Inflammatory macrophage treated with lipopolysaccharide for 1 hour (primary cell): ENCODE measurements at places on chromosomes 2 and 18.

DNA sequence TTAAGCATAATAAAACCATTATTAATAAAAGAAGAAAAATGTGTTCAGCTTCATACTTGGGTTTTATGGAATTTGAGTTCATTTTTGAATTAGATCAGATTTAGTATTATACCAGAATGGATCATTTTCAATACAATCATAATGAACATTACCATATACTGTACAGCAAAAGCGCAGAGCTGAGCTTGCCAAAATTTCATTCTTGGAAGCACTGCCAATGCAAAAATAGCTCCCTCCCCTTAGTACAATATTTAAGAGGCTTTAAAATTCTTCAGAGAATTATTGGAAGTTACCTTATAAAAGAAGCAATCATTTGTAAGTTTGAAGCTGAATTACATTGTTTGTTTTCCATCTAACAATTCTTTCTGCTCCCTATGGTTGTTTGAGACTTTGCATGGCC is 938.1 kb upstream of the SLC39A10 start:
- DNase-seq = no peak

GRCh38 chr2:62597323-62597722 is 91.3 kb upstream of the TMEM17 start:
- no peak for DNase-seq

- no peak for DNase-seq
These were observed 150.9 kb downstream of the ATAD2B start for GRCh38 chr2:23776021-23776420.

- DNase-seq = no peak
These were observed 22.4 kb downstream of the LHCGR start for GRCh38 chr2:48733067-48733503.

- no peak for DNase-seq
These were observed 54.7 kb upstream of the NT5C1B start for GRCh38 chr2:18644115-18644462.

DNA sequence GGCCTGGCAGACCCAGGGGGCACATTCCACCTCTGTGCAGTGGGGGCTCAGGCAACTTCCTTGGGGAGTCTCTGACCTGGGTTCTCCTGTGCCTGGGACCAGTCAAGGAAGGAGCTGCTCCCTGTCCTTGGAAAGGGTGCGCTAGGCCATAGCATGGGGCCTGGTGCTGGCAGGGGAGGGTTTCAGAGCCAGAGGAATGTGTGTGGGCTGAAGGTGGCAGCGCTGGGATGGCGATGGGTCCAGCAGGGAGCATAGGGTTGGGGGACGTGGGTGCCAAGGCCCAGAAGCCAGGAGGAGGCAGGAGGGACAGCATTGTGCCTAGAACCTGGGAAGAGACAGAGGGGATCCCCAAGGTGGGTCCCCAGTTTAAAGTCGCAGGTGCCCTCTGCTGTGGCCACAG is 66.3 kb upstream of the TUBA3E start:
- DNase-seq = no peak

GRCh38 chr2:148646231-148646559 is 1.6 kb downstream of the EPC2 start:
- no peak for DNase-seq

GRCh38 chr2:184444217-184444616 is 154.1 kb upstream of the ZNF804A start:
- no peak for DNase-seq

DNA sequence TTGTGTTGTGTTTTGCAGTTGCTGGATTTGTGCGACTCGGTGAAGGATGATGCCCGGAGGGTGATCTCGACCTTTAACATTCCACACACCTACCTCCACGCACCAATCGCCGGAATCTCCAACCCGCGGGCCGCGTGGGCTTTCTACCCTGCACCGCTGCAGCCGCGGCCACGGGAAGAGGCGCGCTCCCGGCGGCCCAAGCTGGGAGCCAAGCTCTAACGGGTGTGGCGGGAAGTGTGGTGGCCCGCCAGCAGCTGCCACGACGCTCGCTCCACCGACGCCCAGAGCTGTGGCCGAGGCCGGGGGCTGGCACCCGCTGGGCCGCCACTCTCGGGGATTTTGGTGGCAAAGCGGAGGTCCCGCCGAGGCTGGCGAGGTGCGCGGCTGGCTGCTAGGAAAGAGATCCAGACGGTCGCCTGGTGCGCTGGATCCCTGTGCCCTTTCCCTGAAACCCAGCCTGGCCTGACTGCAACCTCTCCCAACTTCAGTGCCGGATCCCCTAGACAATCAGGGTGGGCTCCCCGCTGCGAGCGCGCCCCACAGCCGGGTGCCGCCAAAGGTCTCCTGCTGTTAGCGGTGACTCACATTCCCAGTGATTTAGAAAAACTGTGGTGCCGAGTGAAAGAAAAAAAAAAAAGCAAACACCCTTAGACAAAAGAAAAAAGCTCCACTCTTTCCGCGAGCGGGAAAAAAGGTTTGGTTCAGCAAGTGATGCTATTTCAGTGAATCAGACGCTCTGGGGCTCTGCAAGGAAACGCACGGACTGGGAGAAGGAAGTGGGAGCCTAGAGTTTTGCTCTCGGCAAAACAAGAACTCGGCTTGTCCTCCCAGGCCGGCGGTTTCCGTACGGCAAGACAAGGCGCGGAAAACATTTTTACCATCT is 2.9 kb upstream of the BCL2L11 start:
- peak; percentile 60 for DNase-seq

- DNase-seq = peak; percentile 81
These were observed 3.0 kb upstream of the IL1RN start for GRCh38 chr2:113124181-113124961.

GRCh38 chr2:170235860-170236679 is 58.1 kb downstream of the MYO3B start:
- peak; percentile 9 for DNase-seq

DNA sequence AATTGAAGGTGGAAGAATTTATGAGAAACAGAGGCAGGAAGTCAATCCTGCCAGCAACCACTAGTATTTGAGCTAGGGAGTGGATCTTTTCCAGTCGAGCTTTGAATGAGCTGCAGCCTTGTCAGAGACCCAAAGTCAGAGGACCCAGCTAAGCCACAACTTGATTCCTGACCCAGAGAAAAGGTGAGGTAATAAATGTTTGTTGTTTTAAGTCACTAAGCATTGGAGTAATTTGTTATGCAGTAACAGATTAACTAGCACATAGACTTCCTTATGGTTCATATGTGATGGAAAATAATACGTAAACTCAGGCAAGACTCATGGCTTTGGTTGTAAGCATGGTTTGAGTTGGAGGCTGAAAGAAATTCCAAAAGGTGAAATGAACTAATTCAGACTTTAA is 21.6 kb downstream of the EFEMP1 start:
- DNase-seq = no peak

- DNase-seq = no peak
These were observed 235.1 kb downstream of the SEPTIN10 start for GRCh38 chr2:109378682-109379081.

DNA sequence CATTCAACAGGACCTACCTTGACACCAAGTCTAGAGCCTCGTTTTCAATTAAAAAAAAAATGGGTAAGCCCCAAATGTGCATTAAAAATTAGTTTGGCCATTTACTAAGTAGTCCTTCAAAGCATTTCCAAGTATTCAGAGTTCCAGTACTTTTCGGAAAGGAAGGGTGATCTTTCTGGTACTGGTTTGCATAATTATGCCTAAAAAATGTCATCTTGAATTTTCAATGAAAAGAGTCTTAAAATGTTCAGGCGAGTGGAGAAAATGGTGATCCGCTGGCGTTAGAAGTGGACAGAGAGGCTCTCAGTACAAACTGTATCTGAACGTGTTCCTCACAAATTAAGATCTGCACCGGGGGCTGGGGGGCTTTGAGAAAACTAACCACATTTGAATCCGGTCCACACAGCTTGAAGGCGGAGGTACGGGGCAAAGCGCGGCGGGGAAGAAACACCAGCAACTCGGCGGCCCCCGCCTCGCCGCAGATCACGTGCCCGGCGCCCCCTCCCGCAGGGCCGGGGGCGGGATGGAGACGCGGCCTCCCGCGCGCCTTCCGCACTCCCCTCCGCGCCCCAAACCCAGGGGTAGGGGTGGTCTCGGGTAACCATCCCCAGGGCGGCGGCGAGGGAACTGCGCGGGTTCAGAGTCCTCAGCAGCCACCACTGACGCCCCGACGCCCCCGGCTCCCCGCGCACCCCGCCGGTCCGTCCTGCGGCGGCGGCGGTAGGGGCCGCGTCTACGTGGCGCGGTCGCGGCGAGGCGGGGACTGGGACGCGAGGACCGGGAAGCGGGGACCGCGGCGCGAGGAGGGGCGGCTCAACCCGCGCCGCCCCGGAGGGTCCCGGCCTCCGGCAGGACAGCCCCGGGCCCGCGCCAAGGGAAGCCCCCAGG is 564 bp downstream of the LPIN2 start:
- DNase-seq = no peak

GRCh38 chr2:235928751-235929370 is 239.3 kb downstream of the GBX2 start:
- DNase-seq = no peak

DNA sequence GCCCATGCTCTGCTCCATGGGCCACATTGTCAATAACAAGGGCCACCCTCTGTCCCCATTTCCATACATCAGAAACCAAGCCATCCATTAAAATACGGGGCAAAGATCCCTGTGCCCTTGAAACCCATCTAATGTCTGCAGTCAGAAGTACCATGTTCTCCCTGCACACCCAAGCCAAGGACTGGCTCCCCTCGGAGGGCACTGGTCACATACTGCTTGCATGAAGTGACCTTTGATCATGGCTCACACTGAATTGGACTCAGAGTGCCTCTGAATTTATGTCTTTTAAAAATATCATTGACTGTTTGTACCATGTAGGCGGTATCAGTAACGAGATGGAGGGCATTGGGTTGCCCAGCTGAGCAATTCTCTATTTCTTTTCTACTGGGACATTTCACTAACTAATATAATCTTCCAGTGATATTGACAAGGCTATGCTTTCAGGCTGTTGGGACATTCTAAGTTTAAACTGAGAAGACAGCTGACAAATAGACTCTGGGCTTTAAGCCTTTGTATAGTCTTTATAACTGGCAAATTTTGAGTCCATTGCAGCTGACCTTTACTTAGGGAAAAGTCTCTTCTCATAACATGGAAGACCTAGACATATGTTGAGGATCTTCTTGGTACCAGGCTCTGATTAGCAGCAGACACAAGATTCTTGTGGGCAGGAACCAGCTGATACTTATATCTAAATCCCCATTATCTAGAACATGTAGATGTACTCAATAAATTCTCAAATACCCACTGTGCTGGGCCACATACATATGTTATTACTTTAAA is 214.3 kb downstream of the MYCN start:
- no peak for DNase-seq

DNA sequence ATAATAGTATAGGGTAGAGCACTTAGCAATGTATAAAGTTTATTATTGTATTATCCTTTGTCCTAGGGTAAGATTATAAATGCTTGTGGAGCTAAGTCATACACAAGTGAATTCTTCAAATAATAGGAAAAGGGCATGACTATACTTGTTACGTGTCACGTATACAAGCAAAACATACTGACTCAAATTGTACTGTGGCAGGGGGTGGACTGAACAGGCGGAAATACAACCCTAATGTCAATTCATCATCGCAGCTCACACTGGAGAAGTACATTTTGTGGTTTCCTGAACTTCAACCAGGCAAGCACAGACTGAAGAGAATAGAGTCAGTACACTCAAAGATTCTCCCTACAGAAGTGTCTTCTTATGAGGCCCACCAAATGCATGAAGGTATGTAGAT is 201.0 kb downstream of the MBD2 start:
- DNase-seq = no peak

DNA sequence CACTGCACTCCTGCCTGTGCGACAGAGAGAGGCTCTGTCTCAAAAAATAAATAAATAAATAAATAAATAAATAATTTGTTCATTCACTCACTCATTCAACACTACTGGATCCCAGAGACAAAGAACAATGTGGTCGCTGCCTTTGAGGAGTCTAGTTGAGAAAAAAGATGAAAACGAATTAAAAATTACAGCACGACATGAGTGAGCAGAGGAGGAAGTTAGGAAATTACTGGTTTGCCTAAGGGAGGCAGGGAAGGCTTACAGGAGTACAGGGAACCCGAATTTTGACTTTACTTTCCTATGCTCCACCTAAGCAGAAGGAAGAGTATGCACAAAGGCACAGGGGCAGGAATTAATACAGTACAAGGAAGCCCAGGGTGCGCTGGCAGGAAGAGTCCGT is 4.2 kb upstream of the KCMF1 start:
- peak; percentile 60 for DNase-seq

DNA sequence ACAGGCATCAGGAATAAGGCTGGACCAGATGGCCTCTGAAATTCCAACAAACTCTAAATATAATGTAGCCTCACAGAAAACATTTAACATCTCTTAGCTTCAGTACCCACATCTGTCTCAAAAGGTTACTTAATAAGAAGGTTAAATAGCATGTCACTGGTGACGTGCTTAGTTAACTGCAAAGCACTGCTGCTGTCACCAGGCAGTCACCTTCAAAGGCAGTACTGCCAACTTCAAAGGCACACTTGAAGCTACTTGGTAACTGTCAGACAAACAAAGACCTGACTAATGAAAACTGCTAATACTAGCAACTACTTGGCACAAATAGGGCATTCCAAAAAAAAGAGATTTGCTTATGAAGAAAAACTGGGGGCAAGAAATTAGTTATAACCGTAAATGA is 36.2 kb downstream of the EPG5 start:
- DNase-seq = no peak

GRCh38 chr2:17916584-17916983 is 38.1 kb downstream of the KCNS3 start:
- DNase-seq = no peak

GRCh38 chr2:232350804-232351685 is 27.5 kb upstream of the ALPP start:
- no peak for DNase-seq

DNA sequence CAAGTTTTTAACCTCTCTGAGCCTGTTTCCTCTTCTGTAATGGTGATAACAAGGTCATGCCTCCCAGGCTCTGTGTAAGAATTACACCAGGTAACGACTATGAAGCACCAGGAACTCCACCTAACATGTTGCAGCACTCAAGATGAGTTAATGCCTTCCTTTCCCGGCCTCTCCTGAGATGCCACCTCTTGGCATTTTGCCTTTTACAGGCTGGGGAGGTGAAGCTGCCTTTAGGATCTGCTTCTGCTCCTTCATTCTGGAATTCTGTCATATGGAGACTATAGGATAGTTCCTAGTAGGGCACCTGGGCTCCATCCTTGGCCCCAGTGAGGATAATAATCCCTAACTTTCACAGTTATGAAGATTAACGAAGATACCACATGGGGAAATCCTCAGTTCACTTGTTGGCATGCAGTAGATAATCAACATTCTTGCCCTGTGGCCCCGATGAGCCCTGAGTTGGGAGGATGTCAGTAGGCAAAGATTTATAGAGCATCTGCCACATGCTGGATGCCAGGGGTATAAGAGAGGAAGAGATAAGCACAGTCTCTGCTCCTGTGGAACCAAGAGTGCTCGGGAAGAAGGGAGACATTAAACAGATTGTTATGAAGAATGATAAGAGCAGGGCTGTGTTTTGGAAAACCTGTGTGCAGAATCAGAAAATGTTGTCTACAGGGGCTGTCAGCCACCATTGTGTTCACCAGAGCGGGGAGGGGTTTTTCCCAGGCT is 43.9 kb upstream of the KCNF1 start:
- no peak for DNase-seq

GRCh38 chr2:189203177-189203799 is 23.7 kb upstream of the COL5A2 start:
- no peak for DNase-seq
